Mesothelial cell of epicardium (in vitro differentiated cells): ENCODE measurements at places on chromosomes 6 and 20.

GRCh38 chr6:168273441-168274036 is 46.0 kb downstream of the DACT2 start:
- no peak for DNase-seq

DNA sequence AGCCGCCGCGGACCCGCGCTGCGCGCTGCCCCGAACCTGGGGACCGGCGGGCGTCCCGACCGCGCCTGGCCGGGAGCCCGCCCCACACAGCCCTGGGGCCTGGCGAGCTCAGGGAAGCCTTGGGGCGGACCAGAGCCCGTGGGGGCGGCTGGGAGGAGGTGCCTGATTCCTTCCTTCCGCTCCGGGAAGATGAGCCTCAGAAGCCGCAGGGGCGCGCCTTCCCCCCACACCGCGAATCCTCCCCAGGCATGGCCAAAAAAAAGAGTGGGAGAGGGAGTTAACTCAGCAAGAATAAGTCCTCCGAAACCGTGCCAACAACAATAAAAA is at the start of gene CBLN4:
CBLN4 (minus strand) TSS at position 131 of the 327 bp plus-strand sequence. CDS start 1,348 bp downstream, outside the sequence.
- no peak for DNase-seq

DNA sequence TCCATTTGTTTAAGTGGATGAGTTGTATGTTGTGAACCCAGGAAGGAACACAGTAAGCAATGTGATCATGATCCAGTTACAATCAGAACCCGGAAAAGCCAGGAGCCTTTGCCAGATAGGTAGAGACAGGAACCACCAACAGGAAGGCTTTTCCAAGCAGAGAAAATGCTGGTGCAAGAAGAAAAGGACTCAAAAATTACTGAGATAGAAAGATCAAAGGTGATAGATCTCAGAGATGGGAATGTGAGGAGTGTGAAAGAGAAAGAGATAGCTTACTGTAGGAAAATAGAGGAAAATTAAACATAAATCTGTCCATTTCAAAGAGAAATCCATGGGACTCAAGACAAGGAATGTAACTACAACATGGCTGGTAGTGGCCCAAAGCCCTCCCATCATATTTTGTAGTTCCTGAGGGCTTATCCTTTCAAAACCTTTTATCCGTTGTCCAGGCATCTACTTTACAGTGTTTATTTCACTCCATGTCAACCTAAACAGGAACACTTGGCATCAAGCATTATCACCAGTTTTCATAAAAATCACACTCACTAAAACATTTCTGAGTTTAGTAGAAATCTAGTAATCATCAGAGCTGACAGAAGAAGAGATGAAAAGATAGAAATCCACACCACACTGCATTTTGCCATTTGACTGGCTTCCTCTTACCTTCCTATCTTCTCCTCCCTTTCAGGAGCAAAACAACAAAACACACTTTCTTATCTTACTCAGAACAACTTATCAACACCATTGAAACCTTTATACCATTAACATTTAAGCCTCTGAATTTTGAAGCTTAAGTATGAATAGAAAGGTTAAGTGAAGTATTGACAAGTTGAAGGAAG is 44.5 kb upstream of the STXBP5 start:
- no peak for DNase-seq

GRCh38 chr20:63172726-63173125 is 43.2 kb downstream of the YTHDF1 start:
- DNase-seq, result no peak

DNA sequence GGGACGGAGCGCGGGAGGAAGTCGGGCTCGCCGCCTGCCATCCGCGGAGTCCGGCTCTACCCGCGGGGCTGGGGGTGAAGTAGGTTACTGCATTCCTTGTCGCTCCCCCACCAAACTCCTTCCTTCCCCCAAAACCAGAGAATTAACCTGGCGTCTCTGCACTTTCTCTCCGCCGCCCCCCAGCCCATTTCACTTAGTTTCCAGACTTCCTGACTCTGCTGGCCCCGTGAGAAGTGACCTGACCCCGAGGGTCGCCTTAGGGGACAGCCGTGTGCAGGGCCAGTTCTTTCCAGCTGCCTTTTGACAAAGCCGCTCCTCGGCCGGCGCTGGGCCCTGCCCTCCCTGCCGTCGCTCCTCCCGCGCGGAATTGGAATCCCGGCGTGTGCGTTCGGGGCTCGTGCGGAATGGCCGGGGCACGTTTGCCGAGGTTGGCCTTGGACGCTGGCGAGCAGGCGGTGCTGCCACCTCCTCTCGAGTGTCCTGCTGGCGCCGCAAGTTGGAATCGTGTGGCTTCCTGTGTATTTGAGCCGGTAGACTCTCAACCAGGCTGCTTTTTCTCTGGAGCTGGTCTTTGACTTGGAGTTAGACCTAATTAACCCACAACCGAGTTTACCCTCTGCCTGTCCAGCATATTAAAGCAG is 650 bp downstream of the DCBLD1 start:
- peak; percentile 67 for DNase-seq

DNA sequence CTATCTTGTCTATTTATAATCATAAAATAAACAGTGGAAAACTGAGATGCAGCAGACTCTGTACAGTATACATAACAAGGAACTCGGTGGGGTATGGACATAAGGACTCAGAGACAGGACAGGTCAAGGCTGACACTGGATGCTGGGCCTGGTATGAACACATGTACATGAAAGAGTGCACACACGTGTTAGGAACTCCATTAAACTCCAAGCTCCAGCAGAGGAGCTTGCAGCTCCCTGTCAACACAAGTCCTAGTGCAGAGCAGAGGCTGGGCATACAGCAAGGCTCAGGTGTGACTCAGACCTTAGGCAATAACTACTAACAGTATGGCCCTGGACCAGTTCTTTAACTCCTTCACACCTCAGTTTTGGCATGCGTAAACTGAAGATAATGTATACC is 17.1 kb downstream of the NAPB start:
- no peak for DNase-seq

- DNase-seq, result no peak
Measured at GRCh38 chr20:4726710-4727397, 5.1 kb downstream of the PRND start.

- no peak for DNase-seq
Measured at GRCh38 chr6:44284121-44284520, 13.9 kb downstream of the TMEM151B start.

- DNase-seq, result no peak
Measured at GRCh38 chr6:137403855-137404254, 90.3 kb downstream of the OLIG3 start.
